ENCODE measurements at places on chromosomes 1 and 21.

GRCh38 chr1:6496890-6497214 is 5.4 kb upstream of the PLEKHG5 start:
- DNase-seq: no peak

GRCh38 chr1:203480525-203481084 is 5.0 kb downstream of the PRELP start:
- DNase-seq: peak; percentile 35

GRCh38 chr1:236416165-236416564 is 22.1 kb downstream of the EDARADD start:
- no peak for DNase-seq

- no peak for DNase-seq
Observed at GRCh38 chr1:47211796-47212269, 20.2 kb downstream of the TAL1 start.

DNA sequence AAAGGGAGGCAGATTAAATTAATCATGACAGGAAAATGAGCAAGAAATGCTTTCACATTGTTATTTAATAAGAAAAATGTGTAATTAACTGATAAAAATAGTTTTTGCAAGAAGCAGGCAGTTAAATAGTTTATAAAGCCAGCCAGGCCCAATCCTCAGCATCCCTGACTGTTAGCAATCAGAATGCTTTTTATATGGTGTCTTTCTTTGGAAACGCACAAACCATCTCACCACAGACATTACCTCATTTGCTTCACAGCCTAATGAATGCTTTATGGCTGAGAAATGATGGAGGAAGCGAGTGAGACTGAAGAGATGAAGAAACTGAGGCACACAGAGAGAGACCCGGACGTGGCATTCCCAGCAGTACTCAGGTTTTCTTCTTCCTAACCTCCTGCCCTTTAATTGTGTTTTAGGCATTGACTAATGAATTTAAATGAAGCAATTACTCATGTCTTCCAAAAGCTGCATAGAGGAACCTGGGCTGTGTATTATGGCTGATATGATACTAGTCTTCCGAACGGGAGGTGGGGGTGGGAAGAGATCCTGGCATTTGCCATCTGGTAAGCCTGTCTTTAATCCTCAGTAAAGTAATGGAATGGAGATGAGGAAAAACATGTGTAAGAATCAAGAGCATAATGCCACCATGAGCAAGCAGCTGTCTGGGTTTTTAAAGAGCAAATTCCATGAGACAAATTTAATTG is 116.1 kb upstream of the LMO4 start:
- no peak for DNase-seq

- no peak for DNase-seq
Observed at GRCh38 chr21:26119906-26120305, 50.7 kb downstream of the APP start.

DNA sequence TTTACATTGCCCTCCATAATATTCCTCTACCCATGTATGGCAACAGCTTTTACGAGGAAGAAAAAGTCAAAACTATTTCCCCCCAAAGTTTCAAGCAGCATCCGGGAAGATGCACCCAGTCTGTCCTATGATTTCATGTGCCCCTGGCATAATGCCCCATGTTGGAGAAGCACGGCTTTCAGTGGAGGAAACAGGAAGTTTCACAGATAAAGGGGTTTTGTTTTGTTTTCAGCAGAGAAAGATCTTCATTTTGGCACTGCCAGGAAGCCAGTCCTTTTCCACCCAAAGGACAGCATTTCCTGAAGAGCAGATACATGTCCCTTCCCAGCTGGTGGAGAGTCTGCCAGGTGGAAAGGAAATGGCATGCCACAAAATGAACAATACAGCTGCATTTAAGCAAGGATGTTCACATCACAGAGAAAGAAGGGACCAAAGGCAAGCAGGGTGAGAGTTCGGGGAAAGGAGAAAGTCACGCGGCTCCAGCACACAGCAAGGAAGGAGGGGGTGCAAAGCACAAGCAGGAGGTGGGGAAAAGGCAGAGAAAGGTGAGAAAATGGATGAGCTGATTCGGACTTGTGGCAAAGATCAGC is 95.3 kb upstream of the HIVEP3 start:
- DNase-seq: no peak

GRCh38 chr1:112544011-112544688 is 35.4 kb downstream of the WNT2B start:
- DNase-seq: no peak

GRCh38 chr1:55893155-55893554 is 678.0 kb upstream of the USP24 start:
- DNase-seq: no peak

DNA sequence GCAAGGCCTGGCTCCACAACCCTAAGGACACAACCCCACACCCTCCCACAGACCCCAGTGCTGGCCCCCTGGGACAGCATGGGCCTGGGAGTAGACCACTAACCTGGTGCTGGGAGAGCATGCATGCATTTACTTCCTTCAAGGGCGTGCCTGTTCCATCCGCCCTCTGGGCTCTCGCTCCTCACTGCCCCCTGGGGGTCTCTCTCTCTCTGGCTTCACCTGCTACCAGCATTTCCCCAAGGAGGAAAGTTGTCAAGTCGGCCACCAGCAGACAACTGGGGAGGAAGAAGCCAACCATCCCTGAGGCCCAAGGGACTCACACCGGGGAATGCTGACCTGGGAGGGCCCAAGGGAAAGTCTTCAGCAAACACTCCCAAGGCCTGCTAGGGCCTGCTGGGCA is 6.5 kb downstream of the LRP8 start:
- DNase-seq: no peak

DNA sequence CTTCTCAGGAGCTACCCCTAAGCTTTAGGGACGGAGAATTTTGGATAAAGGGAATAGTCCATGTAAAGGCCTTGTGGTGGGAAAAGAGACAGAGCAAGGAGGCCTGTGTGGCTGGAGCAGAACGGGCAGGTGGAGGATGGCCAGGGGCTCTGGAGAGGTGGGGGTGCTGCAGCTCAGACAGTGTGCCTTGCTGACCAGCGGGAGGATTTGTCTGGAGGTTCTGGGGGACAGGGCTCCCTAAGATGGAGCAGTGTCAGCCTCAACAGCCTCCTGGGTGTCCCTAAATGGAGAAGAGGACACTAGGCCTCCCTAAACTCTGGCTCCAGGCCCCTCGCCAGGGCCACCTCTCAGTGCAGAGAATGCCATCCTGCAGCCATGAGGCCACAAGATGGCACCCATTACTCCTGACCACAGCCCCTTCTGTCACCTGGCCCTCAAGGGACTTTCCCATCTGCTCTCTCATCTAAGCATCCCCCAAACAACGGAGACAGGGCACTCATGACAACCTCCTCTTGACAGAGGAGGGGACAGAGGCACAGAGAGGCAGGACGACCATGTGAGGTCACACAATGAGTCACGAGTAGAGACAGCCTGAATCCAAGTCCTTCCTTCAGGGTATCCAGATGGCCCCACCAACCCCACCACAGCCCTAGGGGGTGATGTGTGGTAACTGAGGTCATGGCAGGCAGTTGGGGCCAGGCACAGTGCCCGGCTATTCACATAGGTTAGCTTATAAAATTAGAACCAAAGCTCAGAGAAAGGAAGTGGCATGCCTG is 94.7 kb downstream of the DMRTB1 start:
- no peak for DNase-seq

DNA sequence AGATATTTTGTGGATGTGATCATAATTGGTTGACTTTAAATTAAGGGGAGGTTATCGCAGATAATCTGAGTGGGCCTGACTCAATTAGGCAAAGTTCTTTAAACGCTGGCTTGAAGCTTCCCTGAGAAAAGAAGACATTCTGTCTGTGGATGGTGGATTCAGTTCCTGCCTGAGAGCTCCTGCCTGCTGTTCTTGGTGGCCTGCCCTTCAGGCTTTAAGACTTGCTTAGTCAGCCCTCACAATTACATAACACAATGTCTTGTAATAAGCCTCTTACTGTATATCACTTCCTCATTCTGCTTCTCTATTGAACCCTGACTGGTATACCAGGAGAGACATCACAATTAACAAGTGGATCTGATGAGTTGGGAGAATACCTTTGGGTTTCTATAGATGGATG is 50.2 kb downstream of the KCNJ6 start:
- no peak for DNase-seq

DNA sequence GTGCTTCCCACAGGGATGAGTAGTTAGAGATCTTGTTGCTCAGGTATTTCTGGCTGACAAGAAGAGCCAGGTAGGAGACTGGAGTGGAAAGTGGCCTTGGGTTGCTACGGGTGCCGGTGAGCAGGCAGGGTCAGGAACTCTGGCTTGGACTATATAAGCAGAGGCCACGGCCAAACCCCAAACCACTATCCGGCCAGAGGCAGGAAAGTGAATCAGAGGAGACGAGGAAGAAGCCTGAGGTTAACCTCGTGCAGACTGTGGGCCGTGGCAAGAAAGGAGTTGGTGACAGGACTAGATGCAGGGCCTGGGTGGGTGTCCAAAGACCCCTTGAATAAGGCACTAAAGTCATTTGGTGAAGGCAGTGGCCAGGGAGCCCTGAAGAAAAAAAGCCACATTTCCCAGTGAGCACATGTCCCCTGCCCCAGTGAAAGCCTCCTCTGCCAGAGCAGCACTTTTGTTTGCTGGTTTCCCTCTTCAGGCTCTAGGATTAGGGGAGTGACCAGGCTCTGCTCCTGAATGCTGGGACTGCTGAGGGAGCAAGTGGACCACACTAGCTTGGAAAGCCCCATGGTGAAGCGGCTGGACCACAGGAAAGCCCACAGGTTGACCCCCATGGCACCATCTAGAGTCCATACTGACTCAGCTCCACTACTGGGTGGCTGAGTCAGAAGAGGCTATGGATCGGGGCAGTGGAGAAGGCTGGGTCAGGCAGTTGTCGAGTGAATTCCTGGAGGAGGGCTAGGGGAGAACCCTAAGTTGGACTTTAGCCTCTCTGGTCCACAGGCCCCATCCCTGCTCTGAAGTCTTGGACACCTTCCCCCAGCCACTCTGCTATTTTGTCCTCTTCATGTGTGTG is 23.4 kb downstream of the CSF1 start:
- no peak for DNase-seq

DNA sequence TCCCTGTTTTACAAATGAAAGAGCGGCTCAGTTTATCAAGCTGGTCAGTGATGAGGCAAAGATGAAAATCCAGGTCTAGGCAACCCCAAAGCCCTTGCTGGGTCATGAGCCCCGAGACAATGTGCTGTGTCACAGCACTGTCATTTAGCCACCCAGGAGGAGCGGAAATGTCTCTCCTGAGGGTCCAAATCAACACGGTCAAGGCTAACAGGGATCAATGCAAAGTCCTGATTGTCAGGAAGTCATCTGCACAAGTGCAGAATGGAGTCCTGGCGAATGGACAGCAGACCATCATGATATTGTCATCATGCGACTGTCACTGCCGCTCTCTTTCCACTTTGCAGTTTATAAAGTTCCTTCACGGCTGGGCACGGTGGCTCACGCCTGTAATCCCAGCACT is 30.2 kb downstream of the NCMAP start:
- no peak for DNase-seq

DNA sequence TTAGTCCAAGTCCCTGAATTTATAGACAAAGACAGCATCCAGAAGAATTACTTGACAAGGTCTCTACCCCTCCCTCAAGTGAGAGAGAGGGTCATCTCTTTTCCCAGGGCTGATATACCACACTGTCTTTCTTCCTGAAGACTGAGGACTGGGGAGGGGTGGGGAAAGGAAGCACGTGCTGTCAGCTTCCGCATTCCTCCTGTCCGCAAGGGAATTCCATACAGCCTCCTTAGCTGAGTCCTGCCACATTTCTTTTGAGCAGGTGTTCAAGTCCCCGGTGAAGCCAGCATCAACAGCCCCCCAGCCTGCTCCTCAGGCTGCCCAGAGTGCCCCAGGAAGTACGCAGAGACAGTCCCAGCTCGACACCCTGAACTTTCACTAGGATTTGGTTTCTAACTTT is 34.2 kb downstream of the PCAT6 start:
- DNase-seq: no peak

GRCh38 chr1:169271098-169271497 is 96.5 kb downstream of the NME7 start:
- DNase-seq: no peak

DNA sequence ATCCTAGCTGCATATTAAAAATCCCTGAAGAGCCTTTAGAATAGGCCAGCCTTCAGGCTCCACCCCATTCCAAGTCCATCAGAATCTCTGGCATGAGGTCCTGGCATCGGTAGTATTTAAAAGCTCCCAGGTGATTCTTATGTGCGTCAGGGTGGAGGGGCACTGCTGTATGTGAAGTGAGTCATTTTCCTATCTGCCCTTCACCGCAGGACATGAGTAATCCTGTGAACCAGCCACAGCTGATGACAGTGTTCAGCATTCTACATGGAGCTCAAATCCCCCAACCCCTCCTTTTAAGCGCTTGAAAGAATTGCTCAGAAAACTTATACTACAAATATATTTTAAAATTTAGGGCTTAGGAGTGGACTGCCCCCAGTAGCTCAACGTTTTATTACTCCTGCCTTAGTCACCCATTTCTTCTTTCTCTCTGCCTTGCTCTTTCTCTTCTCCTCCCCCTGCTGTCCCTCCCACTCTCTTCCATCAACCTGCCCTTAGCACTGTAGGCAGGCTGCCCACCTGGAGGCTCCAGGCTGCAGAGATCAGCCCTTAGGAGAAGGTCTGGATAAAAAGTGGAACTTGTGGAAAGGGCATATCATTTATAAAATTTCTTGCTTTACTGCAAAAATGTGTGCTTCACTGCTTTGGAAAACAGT is 73.8 kb upstream of the ZNF281 start:
- DNase-seq: peak; percentile 2

GRCh38 chr1:96159379-96159778 is 562.2 kb upstream of the PTBP2 start:
- no peak for DNase-seq

GRCh38 chr1:43547538-43548072 is 16.9 kb downstream of the PTPRF start:
- DNase-seq: no peak

GRCh38 chr21:31766899-31767298 is 35.0 kb upstream of the SCAF4 start:
- DNase-seq: no peak

GRCh38 chr1:40980068-40980452 is 564 bp downstream of the CTPS1 start:
- DNase-seq: no peak

- DNase-seq: no peak
Observed at GRCh38 chr21:35358008-35358407, 308.9 kb upstream of the RUNX1 start.

DNA sequence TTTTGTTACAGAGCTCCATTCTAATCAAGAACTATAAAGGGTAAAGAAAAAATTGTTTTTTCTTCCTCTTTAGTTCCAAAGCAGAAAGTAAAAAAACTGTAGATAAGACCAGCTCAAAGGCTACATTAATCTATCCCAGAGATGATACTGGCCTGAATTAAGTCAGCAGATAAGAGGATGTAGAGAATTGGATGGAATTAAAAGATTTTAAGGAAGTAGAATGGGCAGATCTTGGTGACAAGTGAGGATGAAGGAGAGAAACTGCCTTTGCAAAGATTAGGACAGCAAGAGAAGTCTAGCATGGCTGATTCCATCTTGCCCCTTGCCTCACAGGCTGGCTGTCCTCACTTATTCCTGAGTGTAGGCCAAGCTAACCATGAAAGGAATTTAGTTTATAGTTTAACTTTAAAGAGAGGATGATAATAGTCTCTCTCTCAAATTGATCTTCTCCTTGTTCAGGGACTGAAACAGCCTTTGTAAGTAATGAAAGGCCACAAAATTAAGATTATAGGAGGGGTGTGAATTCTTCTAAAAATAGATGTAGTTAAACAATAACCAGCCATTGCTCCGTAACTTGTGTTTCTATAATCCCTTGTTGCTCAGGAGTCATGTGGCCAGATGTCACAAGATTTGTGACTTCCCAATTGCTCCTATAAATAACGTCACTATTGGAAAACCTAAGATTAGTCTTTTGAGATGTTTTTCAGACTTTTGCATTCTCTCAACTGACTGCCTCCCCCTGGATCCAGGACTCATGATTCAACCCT is 265.0 kb upstream of the USP24 start:
- DNase-seq: no peak

Measured in stimulated activated CD8-positive, alpha-beta memory T cell treated with anti-CD3 and anti-CD28 coated beads, Interleukin-2, amount 100 ng/mL, for 1 hour (primary cell).